Head of caudate nucleus (tissue), 42 donors: ENCODE measurements at places on chromosomes 4 and X.

GRCh38 chrX:39718981-39719380 lies 378.8 kb downstream of the BCOR start:
- DNase-seq, result no peak

DNA sequence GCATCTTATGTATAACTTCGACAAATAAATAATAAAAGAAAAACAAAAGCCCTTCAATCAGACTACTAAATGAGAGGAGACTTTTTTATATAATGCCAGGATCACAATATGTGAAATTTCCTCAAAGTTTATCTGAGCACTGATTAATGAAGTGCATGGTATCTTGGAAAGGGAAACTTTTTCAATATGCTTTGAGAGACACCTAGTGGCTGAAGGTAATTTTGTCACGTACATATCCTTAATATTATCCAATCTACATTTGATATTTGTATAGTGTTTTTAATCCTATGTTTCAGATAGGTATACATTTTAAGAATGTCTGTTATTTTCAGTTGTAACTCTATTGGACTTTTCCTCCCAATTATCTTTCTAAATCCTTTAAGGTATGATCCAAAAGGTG lies 146.8 kb downstream of the KLHL4 start:
- no peak for DNase-seq

DNA sequence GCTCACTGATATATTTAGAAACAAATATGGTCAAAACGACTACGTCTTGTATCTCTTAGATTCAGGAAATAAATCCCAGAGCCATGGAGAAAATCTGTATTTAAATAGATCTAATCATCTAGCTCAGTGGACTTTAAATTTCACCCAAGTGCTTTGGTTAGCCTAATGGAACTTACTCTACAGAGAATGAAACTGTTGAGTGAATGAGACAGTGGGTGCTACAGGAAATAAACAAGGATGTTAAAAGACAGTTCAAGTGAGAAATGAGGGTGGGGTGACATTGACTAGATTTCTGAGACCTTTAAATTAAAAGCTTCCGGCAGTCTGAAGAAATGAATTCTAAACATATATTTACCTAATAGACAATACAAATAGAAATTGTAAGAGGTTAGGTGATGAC lies 2197.0 kb downstream of the ARAP2 start:
- no peak for DNase-seq

DNA sequence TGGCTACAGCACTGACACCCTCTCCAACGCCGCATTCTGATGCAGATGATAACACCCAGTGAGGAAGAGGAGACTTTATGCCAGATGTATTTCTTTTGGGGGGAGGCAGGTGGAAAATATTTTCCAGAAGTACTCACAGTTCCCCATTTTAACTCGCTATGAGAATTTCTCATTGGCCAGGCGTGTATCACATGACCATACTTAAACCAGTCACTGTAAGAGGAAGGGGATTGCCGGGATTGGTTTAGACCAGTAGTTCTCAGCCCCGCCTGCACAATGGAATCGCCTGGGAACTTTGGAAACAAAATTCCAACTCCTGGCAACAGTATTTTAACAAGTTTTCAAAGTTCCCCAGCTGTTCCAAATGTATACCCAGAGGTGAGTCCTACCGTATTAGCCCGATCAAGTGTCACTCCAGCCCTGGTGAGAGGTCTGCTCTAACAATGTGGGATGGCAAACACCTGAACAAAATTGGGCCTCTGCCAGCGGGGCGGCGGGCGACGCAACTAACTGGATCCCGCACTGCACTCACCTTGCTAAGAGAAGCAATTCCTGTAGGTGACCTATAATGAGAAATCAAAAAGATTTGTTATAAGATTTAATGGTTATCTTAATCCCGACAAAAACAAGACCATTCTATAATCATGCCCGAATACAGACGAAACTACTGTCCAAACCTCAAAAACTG lies 2.9 kb upstream of the MSL3 start:
- no peak for DNase-seq

GRCh38 chr4:185033950-185034349 lies 15.7 kb downstream of the HELT start:
- DNase-seq, result no peak

- DNase-seq, result no peak
Measured at GRCh38 chrX:16185725-16186136, 18.4 kb downstream of the MAGEB17 start.

GRCh38 chrX:133350751-133351150 lies 64.5 kb downstream of the GPC4 start:
- no peak for DNase-seq

DNA sequence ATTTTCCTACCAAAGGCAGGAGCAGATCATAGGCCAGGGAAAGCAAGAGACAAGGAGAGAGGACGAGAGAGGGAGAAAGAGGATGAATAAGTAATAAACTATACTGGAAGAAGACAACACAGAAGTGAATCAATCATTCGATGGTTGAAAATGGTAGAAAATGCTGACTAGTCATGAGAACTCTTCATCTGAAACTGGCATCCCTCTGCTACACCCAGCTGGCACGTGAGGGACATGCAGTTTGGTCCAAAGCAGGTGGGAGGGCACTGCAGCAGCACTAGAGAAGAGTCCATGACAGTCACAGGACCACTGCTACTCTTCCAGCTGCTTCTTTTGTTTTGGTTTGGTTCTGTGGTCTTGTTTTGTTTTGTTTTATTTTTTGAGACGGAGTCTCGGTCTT lies 74.1 kb downstream of the AFAP1 start:
- no peak for DNase-seq

DNA sequence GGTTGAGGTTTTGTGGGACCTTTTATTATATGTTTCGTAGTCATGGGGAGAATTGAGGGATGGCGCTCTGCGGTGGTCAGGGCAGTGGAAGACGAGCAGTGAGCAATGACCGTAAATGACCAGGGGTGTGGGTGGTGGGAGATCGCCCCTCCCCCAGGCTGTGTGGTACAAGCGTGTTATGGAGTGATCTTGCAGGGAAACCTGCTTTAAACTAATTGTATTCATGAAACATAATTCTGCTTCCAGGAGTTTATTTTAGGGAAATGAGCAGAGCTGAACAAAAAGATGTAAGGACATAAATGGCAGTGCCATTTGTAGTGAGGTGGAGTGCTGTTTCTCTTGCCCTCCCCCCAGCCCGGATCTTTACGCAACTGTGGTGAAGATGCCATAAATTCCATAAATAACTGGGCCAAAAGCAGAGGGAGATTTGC lies 20.2 kb downstream of the GYG2 start:
- DNase-seq, result no peak

DNA sequence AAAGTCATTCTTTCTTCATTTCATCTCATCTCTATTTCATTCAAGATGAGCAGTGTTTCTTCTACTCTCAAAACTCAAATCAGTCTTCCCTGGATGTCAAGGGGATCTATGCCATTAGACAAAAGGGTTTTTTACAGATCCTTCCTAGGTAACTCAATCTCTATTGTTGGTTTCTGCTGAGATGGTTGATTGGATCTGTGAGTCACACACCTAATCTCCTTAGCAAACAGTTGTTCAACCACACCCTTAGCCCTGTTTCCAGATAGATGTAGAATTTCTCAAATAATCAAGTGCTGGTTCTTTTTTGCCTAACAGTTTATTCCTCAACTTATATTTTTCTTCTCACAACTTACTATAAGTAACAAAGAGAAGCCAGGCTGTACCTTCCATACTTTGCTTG lies 200.5 kb downstream of the KDR start:
- DNase-seq, result no peak

DNA sequence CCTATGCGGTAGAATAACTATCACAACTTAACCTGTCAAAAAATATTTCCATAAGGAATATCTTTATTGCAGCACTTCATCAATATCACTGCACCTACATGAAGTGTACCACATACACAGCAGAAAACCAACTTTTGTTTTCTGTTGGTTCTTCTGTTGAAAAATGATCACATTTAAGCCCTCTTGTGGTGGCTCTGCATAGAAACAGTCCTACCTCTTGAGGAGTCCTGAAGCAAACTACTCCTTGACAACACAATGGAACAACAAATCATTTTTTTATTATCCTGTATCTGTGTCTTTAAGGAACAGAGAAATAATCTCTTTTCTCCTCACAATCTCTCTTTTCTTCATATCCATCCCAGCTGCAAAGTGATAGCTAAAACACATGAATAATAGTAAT lies 39.8 kb upstream of the ATOH1 start:
- DNase-seq, result no peak

- no peak for DNase-seq
Measured at GRCh38 chr4:170214731-170215130, 125.0 kb upstream of the AADAT start.

DNA sequence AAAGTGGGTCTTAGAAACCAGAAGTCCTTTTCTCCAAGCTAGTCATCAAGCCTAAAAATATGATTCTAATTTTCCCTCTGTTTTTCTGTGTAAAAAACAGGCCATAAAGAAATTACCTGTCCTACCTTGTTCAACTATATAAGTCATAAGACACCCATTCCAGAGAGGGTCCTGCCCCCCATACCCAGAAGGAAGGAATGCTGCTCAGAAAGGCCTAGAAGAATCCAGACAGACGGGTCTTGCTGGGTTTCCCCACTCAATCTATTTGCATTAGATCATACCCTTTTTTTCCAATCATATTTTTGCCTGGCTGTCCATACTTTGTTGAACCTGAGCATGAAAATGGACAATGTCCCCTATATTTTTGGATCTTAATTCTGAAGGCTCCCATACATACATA lies 16.3 kb upstream of the XAGE2 start:
- DNase-seq, result no peak

GRCh38 chr4:7459471-7459870 lies 24.7 kb upstream of the PSAPL1 start:
- no peak for DNase-seq

- DNase-seq, result no peak
Measured at GRCh38 chrX:112868586-112868985, 28.0 kb upstream of the AMOT start.

DNA sequence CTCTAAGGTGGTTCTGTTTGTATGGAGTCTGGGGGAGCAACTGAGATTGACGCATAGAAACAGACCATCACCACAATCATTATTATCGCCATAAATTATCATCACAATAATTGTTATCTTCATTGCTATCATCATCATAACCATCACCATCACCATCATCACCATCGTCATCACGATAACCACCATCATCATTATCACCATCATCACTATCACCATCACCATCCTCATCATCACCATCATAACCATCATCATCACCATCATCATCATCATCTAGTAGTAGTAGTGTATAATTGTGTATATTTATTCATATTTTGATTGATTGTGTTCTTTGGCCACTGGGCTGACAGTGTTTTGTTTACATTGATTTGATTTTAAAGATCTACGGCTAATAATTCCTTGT lies 95.7 kb downstream of the NLGN4X start:
- DNase-seq, result no peak

DNA sequence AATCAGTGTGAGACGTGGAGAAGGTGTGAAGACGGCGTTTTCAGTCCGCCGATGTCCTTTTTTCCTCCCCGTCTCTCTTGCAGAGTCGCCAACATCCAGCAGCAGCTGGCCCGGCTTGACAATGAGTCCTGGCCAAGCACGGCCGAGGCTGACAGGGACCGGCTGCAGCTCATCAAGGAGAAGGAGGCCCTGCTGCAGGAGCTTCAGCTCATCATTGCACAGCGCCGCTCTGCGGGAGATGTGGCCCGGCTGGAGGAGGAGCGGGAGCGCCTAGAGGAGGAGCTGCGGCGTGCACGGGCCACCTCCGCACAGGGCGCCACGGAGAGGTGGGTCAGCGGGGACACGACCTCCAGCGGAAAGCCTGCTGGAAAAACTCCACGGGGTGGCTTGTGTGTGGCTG lies 47.1 kb upstream of the CLCN4 start:
- DNase-seq, result peak; percentile 46

DNA sequence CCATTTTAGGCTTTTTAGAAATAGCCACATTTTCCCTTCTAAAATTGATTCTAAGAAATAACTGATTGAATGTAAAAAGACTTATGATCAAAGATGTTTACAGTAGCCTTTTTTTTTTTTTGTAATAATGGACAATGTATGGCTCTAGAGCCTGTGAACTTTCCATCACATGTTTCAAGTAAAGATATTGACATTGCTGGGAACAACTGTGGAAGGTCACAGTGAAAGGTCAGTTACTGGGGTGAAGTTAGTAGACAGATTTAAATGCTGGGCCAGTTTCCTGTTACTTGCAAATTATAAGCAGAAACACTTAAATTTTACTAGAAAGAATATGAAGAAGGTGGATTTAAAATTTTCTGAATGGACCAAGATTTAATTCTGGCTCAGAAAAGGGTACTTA lies 18.4 kb downstream of the PAGE2 start:
- no peak for DNase-seq

DNA sequence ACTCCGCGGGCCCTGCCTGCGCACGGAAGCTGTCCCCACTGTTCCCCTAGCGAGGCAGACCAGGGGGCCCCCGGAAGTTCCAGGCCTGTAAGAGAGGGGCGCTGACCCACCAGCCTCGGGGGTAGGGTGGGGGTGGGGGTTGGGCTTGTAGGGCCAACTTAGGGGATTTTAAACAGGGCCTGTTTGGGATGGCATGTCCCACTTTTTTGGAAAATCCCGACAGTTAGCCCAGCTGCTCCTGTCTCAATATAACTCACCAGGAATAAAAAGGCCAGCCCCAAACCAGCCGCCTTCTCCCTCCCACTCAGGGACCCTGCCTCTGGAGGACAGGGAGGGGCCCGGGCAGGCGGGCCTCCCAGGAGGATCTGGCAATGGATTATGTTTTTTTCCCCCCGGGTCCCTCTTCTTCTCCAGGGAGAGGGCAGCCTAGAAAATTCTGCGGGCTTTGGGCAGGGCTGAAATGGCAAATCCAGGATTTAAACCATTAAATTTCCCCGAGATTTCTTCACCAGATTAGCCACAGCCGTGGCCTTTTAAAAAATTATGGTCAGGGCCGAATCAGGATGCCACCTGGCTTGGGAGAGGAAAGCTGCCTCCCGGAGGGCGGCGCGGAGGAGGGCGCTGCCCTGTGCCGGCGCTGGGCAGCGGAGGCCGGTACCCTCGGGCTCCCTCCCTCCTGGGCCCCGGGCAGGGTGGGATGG lies 957 bp downstream of the PPP2R2C start:
- peak; percentile 20 for DNase-seq
